Myometrial cell (primary cell): ENCODE measurements at places on chromosomes 4 and X. TPM values are rescaled to one million over a fixed set of nuclear protein-coding genes. Genes with fewer than 3 reads are reported as not detected.

CCKAR gene
- total RNA-seq: not detected in 2 replicates

SH3TC1 gene
- total RNA-seq: 6.7 and 8.1 TPM in 2 replicates

ZBED1 gene
- total RNA-seq: 34.6 and 37.9 TPM in 2 replicates

C4orf50 gene
- not detected in 2 replicates for total RNA-seq

ODAM gene
- not detected in 2 replicates for total RNA-seq
